ENCODE measurements at places on chromosomes 5 and 9. TPM values are rescaled to one million over a fixed set of nuclear protein-coding genes. Genes with fewer than 3 reads are reported as not detected.

DNA sequence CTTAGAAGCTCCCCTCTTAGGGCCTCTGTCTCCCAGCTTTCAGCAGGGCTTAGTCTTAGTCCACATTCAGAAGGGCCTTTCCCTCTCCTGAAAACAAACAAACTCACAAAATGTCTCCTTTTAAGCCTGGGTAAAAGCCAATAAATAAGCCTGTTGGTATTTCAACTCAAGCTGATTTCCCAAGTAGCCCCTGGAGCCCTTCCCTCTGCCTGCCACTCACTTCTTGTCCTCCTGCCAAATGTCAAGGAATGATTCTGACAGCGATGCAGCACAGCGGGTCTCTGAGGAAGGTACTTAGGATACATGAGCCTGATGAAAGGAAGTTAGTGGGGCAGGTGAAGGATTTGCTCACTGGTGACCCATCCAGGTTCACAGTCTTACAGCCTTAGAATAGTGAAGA lies 210.5 kb downstream of the PJA2 start:
- no peak for DNase-seq

The KCNIP1 gene
- not detected for total RNA-seq

DNA sequence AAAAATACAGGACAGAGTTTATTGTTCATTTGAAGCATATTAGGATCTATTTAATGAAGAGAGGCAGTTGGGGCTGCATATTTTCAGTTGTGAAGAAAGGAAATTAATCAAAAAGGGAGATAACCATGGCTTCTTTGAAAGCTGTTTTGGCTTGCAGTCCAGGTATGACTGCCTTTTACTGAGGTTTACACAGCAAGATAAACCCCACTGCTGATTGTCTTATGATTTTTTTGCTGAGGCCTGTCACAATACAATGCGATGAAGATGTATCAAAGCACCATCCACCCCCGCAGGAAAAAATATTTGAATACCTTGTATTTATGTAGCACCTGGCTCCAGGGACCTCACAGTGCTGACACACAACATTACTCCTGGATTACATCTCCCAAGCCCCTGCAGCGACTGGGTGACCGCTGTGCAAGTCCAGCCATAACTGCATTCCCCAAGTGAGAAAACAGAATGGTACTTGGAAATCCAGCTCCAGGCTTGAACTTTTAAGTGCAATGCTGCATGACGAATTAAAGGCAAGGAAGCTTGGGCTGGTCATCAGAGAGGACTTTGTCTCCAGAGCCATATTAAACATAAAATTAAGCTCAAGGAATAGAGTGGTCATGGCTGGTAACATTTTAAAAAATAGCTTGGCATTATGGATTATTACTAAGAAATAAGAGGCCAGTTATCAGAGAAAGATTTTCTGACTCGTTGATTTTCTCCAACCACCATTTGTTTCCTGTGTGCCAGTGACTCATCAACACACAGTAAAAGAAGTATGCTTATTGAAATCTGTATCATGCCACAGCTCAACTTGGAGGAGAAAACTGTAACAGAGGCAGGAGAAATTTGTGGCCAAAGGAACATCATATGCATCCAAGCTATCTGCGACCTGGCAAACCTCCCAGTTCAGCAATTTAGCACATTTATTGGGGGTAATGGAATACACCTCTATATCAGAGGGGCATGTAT lies 374.2 kb downstream of the MAN2A1 start:
- DNase-seq = no peak

- no peak for DNase-seq
Observed at GRCh38 chr9:133576031-133576874, 32.9 kb downstream of the FAM163B start.

GRCh38 chr5:155772009-155772662 lies 554.8 kb upstream of the SGCD start:
- DNase-seq = no peak

DNA sequence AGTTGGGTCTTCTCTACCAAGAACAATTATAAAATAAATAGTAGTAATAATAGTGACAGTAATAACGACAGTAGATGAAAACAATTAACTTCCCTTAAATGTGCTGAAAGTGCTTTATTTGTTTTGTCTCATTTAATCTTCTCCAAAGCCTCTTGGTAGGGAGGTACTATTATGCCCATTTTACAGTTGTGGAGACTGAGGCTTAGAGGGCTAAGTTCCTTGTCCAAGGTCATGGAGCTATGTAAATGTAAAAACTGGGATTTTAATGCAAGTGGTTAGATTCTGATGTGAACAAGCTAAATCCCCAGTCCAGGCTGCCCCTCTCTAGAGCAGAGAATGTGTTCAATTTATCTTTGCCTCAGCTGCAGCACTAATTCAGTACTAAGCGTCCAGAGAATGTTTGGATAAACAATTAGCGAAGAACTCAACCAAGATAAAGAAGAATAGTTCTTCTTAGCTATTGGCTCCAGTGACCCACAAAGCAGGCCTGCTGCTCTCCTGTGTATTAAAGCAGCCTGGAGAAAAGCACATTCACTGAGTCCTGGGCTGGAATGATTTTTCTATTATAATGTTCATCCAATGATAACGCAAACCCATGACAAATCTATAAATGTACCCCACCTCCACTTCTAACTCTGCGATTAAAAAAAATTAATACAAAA lies 68.8 kb downstream of the NPR3 start:
- DNase-seq = no peak

The TNFSF8 gene
- 44.2 TPM for total RNA-seq

The ZFP2 gene
- 2.4 TPM for total RNA-seq

- DNase-seq = no peak
Observed at GRCh38 chr9:103364753-103365152, 369.6 kb downstream of the CYLC2 start.

GRCh38 chr9:75962013-75962661 lies 71.7 kb downstream of the PCSK5 start:
- no peak for DNase-seq

Measured in CD4-positive, alpha-beta memory T cell (primary cell).